ENCODE measurements at places on chromosomes 3 and 15.

- no peak for DNase-seq
Observed at GRCh38 chr3:44920081-44920480, 45.7 kb downstream of the TGM4 start.

- DNase-seq: no peak
Observed at GRCh38 chr3:115169808-115170207, 22.7 kb upstream of the ZBTB20 start.

- no peak for DNase-seq
Observed at GRCh38 chr3:134615743-134616142, 35.1 kb downstream of the KY start.

DNA sequence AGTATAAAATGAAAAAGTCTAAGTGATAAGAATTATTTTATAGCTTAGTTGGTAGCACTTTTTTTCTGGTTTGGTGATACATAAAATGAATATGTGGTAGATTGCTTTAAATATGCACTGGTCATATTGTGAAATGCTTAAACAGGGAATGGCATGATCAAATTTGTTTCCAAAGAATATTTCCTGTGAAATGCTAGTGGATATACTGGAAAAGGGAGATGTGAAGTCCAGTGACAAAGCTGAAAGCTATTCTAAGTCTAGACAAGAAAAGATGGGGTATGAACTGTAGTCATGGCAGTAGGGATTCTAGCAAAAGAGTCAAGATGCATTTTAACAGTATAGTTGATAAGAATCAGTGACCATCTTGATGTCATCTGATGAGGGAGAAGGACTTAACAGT is 98.9 kb upstream of the MME start:
- DNase-seq: no peak

DNA sequence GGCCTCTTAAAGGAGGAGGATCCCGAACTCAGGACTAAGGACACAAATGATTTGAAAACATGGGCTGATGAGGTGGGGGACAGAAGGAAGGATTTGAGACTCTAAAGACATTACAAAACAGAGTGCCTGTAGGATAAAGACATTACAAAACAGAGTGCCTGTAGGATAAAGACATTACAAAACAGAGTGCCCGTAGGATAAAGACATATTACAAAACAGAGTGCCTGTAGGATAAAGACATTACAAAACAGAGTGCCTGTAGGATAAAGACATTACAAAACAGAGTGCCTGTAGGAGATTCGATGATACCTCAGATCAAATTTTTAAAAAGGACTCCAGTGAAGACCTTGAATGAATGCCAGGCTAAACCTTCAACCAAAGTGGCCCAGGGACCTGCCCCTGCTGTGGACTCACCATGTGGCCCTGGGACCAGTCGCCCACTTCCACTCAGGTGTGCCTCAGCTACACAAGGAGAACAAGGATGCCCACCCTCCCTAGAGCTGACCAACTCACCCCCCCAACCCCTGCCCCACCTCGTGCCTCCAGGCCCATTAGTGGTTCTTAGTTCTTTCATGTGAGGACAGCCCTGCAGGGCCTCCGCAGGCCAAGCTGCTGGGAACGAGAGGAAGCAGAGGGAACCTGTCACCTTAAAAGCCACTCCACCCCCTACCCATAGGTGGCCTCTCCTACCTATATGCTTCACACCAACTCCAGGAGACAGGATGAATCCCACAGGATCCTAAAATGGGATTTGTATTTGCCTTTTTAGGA is 59.8 kb downstream of the SH3BP5 start:
- no peak for DNase-seq

DNA sequence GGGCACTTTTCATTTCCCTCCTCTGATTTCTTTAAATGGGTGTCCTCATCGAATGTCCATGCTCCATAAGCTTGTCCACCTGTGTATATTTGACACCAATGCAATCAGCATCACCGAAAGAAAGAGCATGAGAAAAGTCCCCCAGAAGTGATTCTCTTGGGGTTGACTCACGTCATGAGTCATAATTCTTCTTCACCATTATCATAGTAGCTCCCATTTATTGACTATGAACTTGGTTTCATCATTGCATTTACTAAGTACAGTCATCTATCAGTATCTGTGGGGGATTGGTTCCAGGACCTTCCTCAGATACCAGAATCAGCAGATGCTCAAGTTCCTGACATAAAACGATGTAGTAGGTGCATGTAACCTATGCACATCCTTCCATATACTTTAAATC is 372.5 kb upstream of the CFAP20DC start:
- no peak for DNase-seq

DNA sequence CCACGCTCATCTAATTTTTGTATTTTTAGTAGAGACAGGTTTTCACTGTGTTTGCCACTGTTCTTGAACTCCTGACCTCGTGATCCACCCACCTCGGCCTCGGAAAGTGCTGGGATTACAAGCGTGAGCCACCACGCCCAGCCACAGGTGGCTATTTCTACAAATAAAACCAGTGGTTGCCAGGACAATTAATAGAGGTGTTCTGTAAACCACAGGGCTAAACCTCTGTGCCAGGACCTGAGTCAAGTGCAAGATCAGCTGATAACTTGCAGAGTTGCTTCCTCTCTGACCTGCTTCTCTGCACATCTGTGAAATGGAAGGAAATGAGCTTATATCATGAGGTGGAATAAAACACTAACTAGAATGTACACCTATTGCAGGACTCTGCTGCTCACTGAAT is 72.8 kb downstream of the CD200R1L start:
- DNase-seq: no peak

DNA sequence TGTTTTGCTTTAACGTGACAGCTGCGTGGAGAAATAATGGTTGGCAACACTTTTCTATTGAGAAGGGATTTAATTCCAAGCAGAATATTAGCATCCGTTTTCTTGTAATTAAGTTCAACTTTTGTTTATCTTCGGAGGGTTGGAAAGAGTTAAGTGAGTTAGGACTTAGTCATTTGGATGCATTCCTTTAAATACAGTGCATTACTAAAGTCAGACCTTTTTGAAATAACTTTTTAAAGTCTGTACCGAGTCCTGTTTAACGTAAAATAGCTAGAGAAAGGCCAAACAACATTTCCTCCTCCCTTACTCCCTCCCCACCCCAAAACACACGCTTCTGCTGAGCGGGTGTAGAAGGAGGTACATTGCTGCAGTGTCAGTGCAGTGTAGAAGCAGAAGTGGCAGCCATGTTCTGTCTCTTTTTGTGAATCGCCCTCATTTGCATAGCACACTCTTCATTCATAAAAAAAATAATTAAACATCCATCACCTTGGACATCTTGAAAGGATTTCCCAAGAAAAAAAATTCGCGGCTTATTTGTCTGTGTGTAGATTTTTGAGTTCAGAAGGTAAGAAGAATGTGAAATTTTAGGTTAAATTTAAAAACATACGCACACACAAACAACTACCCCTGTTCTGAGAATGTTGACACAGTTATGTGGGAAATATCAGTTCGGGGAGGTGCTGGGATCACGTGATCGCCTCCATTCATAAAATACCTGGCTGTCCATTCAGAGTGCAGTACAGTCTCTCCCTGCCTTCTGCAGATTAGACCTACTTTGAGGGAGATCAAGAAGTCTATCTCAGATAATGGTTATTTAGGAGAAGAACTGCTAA is 1.6 kb downstream of the SPRED1 start:
- DNase-seq: peak; percentile 40

- no peak for DNase-seq
Observed at GRCh38 chr15:74319596-74320351, 47.7 kb downstream of the CYP11A1 start.

DNA sequence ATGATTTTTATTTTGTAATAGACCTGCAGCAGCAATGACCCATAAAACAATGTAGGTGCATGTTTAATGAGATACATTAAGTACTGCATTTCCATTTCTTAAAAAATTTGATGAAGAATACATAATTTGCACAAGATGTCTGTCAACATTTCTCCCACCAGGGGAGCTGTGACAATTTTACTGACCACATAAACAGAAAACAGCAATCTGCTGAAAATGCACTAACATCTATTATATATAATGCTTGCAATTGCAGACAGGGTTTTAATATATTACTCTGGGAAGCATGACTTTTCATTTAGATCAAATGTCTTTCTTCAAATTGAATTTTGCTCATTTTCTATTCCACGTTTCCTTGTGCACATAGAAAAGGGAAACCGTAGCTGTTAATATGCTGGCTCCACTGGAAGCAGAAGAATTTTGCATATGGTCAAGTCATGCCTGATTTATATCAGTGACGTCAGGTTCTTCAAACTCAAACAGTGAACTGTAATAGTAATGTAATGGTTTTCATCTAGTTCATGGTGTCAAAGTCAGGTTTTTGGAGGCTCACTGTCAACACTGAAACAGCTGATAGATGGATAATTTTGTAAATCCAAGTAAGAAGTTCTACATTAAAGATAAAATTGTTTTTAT is 79.8 kb upstream of the IGF1R start:
- DNase-seq: no peak

DNA sequence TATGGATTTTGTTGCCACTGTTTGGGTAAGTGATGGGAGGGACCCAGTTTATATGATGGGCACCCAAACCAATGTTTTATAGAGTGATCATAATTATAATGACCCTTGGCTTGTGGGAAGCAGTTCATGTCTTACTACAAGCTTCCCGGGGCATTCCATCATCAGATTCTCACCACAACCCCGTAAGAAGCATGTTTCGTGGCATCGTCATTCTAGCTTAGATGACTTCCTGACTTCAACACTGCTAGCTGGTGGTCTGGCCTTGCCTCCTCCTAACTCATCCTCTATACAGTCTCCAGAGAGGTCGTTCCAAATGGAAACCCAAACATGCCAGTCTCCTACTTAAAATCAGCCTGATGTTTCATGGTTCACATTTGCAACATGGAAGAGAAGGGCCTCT is 226.9 kb downstream of the ADAMTS9 start:
- DNase-seq: no peak

GRCh38 chr3:187360596-187360995 is 7.6 kb upstream of the RTP4 start:
- DNase-seq: no peak

GRCh38 chr3:172562871-172563865 is 39.9 kb upstream of the TNFSF10 start:
- DNase-seq: no peak

- no peak for DNase-seq
Observed at GRCh38 chr3:182703233-182703632, 90.1 kb upstream of the ATP11B start.

DNA sequence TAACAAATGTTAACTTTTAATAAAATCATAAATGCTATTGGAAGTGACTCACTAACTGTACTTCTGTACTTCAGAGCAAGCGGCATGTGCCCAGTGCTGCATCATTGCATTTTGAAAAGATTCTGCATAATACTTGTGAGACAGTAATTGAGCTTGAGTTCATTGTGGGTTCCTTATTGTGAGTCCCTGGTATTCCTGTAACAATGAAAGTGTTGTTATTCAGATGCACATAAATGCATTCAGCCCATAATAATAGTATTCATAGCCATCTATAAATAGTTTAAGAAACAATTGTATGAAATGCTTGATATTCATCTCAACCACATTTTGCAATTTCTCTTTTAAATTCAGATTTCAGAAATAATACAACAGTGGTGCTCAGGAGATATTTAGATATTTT is 976.4 kb downstream of the CADM2 start:
- DNase-seq: no peak

DNA sequence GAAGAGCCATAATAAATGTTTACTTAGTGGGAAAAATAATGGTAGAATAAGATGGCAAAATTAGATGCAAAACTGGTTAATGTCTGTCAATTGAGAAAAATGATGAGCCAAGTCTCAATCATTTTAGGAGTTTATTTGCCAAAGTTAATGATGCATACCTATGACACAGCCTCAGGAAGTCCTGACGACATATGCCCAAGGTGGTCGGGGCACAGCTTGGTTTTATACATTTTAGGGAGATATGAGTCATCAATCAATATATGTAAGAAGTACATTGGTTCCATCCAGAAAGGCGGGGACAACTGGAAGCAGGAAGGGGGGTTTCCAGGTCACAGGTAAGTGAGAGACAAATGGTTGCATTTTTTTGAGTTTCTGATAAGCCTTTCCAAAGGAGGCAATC is 31.5 kb downstream of the CLEC3B start:
- no peak for DNase-seq

- peak; percentile 56 for DNase-seq
Observed at GRCh38 chr15:43225201-43225949, 4.6 kb upstream of the EPB42 start.

- no peak for DNase-seq
Observed at GRCh38 chr3:188697127-188697526, 474.6 kb upstream of the TPRG1 start.

Data from naive thymus-derived CD4-positive, alpha-beta T cell (primary cell).